CD4-positive, alpha-beta T cell treated with Interleukin-4 for 4 hours (primary cell): ENCODE measurements at places on chromosomes 4 and X.

DNA sequence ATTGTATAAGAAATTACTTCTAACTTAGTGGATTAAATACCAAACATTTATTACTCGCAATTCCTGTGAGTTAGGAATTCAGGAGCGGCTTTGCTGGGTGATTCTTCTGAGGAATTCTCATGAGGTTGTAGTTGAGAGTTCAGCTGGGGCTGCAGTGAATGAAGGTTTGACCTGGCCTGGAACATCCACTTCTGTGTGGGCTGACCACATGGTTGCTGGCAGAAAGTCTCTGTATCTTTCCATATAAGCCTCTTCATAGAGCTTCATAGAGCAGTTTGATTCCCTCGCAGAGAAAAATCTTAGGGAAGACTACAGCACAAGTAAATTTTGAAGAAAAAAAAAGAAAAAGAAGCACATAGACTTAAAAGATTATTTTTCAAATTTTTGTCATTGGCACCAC, 339.7 kb upstream of the NWD2 start:
- DNase-seq: no peak

- DNase-seq: no peak
Measured at GRCh38 chr4:140061194-140061593, 92.8 kb downstream of the MAML3 start.

DNA sequence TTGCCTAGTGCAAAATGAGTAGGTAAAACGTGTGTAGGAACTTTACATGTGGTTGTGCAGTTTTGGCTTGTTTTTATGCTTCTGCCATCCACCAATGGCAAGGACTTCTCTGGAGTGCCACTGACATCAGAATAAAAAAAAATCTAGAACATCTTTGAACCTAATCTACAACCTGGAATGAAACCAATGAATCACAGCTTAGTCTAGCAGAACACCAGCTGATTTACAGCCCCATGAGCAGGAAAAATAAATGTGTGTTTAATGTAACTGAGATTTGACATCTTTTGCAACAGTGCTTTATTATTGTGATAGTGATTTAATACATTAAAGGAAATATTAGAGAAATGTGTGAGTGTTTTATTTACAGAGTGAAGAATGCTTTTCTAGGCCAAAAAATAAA, 995.1 kb downstream of the PCDH7 start:
- DNase-seq: no peak

DNA sequence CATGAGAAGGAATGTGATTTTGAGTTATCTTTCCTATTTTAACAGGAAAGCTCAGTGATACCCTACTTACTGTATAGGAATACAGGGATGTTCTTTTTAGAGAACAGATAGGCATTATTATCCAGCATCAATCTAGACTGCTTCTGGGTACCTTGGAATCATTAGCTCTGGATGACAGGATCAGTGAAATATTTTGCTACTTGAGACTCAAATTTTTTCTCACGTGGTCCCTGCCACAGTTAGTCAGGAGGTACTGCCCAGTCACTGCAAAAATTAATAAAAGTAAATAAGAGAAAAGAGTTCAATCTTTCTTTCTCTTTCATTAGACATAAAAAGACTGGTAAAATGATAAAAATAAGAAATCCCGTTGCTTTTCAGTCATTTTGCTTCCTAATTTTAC, 5.5 kb downstream of the ZNF827 start:
- no peak for DNase-seq

DNA sequence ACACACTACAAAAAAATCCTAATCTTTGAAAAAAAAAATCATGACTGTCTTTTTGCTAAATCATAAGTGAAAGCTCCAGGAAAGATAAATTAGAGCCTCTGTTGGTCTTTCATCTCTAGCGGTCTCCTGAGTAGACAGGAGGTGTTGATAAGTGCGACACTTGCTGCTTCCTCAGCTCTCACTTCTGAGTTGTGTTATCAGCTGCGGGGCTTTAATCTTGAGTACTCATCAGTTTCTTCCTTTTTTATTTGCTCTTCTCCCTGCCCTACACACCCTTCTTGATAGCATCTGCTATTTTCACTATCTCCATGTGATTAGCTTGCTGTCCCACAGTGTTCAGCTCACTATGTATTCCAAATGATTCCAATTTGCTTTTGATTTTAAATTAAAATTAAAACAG, 1449.2 kb downstream of the C4orf33 start:
- DNase-seq: no peak

DNA sequence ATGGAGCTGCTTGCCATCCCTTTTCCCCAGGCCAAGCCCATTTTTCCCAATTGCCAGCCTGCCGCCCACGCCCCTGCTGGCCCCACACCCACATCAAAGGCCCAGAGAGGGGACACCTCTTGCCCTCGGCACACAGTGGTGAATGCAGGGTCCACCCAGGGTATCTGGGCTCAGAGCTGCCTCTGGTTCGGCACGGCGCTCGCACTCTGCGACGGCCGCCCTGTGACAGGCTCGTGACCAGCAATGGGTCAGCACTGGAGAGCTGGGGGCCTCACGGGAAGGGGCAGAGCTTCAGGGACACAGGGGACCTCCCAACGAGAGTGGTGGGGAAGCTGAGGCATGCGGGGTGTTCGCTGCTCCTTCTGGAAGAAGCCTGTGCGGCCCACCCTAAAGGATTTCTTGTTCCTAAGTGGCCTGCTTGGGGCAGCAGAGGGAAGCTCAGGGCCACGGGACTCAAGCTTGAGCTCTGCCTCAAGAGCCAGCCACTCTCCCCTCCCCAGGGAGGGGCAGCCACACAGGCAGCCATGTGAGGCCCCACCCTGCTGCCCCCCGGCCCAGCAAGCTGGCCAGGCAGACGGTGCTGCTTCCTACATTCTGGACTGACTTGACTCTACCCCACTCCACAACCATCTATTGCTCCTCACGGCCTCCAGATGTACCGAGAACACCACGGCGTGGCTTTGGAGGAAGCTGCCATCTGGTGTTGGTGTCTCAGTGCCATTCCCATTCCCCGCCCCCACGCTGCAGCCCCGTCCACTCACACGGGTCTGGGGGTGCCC, 73.7 kb downstream of the ABLIM2 start:
- no peak for DNase-seq

GRCh38 chrX:3963980-3964379, 250.5 kb upstream of the PRKX start:
- DNase-seq: no peak

DNA sequence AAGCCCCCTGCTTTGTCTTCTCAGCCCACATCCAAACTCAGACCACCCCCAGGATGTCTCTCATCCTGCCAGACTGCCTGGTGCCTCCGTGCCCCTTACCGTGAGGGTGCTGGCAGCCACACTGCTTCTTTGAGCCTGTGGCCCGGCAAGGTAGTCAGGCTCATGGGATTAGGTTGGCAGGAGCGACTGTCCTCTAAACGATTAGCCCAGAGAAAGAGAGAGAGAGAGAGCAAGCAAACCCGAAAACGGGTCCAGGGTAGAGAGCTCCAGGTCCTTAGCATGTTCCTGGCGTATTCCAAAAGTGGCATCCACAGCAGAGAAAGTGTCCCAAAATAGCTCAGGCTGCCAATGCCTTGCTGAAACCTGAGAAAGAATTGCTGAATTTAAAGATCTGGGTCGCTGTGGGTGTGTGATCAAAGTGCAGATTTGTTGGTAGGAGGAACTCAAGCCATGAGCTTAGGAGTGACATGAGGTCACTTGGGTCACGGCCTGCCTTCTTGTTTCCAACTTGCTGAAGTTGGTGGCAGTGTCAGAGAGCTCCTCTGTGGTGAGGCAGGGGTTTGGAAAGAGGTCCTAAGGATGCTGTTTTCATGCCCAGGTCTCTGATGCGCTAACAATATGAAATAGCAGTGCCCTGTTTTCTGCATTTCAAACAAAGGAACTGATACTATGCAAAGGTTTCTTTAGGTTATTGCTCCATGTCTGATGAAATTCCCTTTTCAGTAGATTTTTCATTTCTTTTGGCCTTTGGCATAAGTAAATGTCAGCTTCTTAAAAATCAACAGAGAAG, 81.6 kb downstream of the RTL9 start:
- no peak for DNase-seq

GRCh38 chrX:139930401-139930800, 2.5 kb downstream of the ATP11C start:
- no peak for DNase-seq

GRCh38 chrX:15319075-15319474, 3.6 kb upstream of the ASB11 start:
- no peak for DNase-seq

DNA sequence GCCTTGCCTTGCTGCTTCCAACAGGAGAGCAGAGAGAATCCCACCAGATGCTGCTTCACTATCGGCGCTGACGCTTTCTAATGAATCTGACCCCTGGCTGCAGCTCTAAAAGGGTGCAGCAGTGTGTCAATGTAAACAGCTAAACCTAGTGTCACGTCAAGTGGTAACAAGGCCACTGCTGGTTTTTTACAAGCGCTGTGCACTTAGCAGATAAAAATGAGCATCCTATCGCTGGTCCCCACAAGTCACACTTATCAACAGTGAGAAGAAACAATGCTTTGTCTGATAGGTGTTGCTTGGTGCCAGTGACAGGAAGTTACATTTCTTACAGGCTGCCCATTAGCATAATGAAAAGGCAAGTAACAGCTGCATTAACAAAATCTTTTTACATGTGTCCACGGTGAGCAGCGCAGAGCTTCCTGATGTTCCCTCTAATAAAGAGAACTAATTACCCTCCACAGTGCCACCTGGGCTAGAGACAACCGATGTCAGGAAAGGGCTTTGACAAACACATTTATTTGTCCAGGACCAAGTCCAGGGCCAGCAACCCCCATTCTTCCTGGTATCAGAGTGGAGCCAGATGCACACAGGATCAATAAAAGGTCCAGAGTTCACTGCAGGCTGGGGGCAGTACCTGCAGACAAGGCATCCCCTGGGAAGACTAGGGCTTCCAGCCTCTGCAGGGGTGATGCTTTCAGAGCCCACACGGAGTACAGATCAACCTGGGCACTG, 176.0 kb downstream of the MGST2 start:
- no peak for DNase-seq
